ENCODE measurements at places on chromosomes 6 and 20.

GRCh38 chr6:47147175-47147727 is 105.1 kb upstream of the ADGRF1 start:
- no peak for DNase-seq

- no peak for DNase-seq
Measured at GRCh38 chr6:149474108-149474935, 10.5 kb downstream of the ZC3H12D start.

DNA sequence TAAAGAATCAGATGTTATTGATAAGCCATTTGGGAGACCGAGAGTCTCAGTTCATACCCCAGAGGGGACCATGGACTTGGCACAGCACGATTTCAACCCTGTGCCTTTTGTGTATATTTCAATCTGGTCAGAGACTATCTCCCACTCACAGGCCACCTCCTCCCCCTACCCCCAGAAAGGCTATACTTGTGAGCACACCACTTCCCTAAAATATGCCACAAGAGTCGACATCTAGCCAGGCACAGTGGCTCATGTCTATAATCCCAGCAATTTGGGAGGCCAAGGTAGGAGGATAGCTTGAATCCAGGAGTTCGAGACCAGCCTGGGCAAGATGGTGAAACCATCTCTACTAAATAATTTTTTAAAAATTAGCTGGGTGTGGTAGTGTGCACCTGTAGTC is 13.6 kb upstream of the TCF15 start:
- no peak for DNase-seq

DNA sequence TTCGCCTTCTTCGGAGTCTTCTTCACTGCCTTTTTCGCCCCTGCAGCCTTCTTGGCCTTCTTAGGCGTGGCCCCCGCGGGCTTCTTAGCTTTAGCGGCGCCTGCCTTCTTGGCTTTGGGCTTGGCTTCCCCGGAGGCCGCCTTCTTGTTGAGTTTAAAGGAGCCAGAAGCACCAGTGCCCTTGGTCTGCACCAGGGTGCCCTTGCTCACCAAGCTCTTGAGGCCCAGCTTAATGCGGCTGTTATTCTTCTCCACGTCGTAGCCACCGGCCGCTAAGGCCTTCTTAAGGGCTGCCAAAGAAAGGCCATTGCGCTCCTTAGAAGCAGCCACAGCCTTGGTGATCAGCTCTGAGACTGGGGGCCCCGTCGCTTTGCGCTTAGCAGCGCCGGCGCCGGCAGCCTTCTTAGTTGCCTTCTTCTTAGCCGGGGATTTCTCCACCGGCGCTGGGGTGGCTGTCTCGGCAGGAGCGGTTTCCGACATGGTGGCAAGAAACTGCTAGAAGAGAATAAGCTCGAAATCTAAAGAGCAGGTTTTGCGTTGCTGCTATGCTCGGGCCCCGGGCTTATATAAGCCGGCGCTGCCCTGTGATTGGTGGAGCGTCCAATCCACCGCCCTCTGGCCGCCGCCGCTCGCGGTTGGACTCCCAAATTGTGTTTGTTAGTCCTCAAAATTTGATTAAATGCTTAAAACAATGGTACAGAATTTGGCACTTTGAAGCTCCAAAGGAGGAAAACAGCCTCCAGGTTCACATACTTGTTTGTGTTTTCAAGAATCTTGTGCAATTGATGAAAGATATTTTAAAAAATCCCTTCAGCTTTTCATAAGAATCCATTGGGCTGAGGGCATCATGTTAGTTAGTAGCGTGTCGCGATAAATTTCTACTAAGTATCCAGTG is 44.9 kb downstream of the OR2B2 start:
- no peak for DNase-seq

- no peak for DNase-seq
Measured at GRCh38 chr20:58719258-58719657, 26.7 kb downstream of the NPEPL1 start.

- no peak for DNase-seq
Measured at GRCh38 chr20:57065646-57066045, 200.8 kb downstream of the BMP7 start.

DNA sequence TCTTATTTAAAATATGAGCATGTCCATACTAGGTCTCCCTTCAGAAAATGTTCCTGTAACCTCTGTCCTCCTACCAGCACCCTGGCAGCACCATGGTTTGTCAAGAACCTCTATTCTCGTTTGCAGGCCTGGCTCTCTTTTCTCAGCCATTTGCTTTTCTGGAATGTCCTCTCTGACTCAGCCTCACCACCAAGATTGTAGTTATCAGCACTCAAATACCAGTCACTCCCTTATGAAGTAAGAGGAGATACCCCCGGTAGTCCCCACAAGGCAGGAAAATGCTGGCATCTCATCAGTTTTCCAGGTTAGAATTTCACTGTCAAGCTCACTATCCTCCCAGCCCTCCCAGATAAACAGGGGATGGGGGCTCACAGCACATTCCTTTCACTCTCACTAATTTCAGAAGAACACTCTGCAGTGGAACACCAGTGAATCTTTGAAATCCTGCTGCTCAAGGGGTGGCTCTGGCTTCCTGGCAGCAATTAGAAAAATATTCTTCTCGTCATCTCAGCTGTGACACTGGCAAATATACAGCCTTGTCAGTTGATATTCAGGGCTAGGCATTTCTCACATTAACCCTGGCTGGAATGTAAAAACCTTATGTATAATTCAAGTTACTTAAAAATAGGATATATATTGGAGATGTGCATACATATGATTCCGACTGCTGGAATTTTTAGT is 129.2 kb downstream of the TBX18 start:
- no peak for DNase-seq

DNA sequence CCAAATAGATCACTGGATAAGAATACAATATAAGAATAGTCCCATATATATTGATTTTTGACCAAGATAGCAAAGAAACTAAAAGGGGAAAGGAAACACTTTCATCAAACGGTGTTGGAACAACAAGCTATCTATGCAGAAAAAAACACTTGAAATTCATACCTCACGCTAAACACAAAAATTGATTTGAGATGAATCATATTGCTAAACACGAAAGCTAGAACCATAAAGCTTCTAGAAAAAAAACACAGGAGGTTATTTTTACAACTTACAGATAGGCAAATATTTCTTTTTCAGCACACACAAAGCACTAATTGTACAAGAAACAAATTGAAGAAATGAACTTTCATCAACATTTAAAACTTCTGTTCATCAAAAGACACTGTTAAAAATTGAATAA is 36.7 kb upstream of the TMEM14A start:
- no peak for DNase-seq

DNA sequence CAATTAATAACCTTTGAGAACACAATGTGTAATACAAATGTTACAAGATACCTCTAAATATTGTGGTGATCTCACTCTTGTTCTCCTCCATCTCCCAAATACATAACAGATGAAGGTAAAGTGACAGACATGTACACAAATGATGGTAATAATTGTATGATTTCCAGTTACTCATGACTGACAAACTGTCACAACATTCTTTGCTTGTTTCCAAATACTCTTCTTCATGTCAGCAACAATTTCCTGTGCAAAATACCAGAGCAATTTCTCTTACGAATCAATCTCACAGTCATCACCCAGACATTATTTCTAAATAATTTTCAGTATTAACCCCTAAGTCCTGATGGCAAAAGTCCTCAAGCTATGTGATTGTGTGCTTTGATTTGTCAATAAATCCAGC is 92.9 kb downstream of the RPS12 start:
- DNase-seq, result no peak

- no peak for DNase-seq
Measured at GRCh38 chr6:7761051-7761450, 35.2 kb downstream of the BMP6 start.
